ENCODE measurements at places on chromosomes 1 and 21.

- peak; percentile 75 for DNase-seq
Measured at GRCh38 chr1:9129266-9130041, 552 bp upstream of the GPR157 start.

DNA sequence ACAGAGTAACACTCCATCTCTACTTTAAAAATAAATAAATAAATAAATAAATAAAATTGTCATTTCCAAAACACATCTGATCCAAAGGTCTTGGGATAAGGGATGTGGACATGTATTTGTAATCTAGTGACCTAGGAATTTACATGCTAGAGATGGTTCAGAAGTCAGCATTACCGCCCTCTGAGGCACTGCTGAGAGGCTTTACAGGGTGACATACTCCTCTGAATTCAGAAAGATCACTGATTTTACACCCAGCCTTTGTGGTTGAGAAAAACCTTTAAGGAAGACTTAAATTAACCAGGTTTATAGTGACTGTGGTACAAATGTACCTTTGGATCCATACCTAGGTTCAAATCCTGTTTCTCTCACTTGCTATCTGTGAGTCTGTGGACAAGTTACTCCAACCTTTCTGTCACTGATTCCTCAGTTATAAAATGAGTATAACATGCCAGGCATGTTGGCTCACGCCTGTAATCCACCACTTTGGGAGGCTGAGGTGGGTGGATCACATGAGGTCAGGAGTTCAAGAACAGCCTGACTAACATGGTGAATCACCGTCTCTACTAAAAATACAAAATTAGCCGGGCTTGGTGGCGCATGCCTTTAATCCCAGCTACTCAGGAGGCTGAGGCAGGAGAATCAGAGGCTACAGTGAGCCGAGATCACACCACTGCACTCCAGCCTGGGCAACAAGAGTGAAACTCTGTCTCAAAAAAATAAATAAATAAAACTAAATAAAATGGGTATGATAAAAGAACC is 20.1 kb downstream of the OSBPL9 start:
- no peak for DNase-seq

- DNase-seq: no peak
Measured at GRCh38 chr1:62401034-62401760, 35.7 kb upstream of the USP1 start.

GRCh38 chr1:115458426-115459114 is 120.5 kb upstream of the NGF start:
- no peak for DNase-seq

DNA sequence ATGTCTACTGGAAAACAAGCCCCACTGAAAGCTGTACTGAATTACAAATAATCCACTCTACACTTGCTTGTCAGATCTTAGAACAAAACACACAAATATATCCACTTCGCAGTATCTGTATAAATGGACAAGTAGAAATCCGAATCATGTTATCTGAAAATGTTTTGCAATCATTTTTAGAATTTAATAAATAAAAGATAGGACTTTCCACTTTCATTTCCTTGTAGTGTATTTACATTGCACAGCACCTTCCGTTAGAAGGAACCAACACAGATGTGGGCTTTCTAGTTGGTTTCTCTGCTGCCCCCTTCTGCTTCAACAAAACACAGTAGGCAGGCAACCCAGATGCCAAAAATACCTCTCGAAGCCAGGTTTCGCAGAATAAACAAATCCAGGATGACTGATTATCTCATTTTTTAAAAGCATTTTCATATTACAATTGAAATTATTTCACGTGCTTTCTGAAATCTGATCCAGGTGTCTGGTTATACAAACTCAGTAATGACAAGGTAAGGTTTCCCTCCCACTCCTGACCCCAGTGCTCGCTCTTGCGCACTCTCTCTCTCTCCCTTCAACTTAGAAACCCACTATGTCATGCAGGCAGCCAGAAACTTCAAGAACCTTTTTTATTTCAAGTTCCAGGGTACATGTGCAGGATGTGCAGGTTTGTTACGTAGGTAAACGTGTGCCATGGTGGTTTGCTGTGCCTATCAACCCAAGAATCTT is 389.9 kb downstream of the SMYD3 start:
- DNase-seq: no peak

DNA sequence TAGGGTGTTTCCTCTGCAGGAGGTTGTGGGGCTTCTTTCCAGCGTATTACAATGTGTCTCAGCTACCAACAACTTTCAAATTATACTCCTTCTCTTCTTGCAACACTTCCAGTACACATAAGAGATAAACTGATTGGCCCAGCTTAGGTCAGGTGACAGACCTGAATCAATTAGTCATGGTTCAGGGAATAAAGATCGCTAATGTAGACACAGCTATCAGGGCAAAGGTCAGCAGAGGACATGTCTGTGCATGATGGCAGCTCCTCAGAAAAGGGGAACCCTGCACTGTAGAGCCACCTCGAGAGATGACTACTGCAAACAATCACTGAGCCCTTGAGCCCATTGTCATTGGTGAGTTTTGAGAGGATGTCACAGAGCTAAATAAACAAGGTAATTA is 36.8 kb upstream of the PKN2 start:
- no peak for DNase-seq

- no peak for DNase-seq
Measured at GRCh38 chr1:218165701-218166114, 119.4 kb upstream of the RRP15 start.

DNA sequence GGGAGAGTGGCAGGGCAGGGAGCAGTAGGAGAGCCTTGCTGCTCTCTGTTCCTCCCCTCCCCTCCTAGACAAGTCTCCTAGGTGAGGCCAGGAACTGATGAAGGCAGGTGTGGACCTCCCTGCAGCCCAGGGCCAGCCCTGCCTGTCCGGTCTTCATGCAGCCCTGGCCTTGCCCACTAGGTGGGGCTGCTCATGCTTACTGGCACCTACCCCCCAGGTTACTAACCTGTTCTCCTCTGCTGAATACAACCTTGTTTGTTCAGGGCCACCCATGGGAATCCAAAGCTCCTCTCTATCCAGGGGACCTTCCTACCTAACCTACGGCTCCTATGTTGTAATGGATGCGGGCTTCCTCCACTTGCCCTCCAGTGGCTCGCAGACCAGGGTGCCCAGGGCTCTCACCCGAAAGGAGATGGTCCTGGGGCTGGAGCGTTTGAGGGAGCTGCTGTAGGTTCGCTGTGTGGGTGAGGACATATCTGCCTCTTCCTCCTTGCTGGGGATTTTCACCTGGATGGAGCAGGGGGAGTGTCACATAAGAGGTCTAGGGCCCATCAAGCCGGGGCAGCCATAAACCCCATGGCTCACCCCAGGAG is 7.9 kb upstream of the TNNT2 start:
- peak; percentile 45 for DNase-seq

DNA sequence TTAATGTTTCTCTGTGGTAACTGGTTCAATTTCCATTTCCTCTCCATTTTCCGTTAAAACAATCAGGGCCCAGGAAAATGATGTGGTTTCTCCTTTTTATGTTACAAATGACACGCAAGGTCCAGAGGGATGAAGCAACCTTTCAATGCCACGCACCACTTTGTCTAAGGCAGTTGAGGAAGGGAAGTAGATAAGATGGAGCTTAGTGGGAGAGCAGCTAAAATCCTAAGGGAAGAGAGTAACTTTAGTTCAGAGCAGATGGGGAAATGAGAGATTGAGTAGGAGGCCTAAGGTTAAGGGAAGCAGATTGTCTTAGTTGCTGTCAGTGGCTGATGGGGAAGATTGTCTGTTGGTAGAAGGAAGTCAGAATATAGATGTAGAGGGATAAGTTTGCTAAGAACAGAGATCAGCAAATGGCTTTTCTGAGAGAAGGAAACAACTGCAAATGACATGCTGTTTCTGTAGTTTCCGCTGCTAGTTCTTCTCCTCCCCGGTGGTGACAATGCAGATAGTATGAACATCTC is 660 bp downstream of the CD1C start:
- no peak for DNase-seq

DNA sequence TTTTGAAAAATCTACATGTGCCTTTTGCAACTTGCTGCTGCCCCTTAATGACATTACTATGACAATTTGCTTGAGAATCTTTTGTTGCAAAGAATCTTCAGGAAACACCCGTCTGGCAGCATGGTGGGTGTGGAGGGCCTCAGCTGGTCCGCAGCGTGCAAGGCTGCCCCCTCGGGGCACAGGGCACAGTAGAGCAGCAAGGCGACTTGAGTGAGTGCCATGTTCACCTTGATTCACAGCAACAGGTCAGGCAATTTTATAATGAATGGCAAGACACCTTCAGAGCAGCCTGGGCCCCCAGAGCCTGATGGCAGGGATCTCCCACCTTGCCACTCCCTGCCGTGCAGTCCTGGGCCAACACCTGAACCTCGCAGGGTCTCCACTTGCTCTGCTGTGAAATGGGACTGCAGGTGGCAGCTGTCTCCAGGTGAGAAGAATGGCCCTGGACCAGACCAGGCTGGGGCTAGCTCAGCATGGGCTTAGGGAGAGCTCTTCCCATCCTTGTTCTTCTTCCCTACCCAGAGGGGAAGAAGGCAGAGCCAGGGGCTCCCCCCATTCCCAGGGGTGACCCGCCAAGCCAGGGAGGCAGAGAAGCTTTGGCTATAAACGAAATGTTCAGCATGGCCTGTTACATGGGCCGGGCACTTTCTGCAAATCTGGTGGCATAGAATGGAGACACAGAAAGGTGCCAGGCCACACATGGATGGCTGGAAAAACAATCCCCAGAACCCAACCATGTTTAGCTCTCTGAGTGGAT is 34.5 kb upstream of the ACTRT2 start:
- DNase-seq: no peak

- no peak for DNase-seq
Measured at GRCh38 chr21:43817157-43818086, 28.0 kb downstream of the RRP1 start.

DNA sequence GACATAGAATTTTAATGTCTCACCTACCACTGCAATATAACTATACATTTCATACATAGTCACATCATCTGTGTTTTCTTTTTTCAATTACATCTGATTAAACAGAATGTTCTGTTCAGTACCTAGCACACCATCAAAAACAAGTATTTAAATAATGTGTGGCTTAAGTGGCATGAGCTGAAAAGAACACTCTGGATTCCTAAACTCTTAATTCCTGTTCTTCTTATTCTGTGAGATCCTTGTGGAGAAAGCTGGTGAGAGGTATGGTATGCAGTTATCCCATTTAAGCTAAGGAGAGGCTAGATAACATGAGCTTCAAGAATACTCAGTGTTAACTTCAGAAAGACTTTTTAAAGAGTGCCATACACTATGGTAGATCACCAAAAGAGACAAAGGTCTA is 5.5 kb downstream of the TP53BP2 start:
- DNase-seq: no peak

DNA sequence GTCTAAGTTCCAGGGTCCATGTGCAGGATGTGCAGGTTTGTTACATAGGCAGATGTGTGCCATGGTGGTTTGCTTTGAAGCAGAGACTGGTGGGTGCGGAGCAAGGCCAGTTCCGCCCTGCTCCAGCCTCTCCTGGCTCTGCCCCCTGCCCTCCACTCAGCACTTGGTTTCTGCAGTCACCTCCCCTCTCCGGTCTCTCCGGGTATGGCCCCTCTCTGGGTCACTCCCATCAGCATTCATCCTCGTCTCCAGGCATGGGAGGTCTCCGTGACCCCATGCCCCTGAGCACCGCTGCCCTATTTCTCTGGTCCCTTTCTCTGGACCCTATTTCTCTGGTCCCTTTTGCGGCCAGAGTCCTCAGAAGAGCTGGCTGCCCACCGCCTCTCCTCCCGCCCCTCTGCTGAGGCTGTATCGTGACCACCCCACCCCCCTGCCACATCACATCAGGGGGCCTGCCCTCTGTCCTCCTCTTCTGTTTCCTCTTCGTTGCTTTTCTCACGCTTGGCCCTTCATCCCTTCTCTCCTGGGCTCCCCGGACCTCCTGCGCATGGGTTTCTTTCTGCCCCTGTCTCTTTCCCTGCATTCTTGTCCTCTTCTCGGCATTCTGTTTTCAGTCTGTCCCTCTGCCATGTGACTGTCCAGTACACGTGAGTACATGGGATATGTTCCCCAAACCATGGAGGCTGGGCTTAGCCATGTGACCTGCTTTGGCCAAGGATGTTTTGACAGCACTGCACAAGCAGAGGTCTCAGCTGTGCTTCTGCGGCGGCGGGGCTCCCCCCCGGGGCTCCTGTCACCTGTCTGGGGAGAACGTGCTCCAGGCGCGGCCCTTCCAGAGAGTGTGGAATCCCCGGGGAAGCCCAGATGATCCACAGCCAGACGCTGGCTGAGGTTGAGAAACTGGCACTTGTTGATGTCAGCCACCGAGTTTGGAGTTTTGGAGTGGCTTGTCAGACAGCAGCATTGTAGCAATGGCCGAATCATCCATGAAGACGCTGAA is 54.4 kb upstream of the C1orf174 start:
- no peak for DNase-seq

DNA sequence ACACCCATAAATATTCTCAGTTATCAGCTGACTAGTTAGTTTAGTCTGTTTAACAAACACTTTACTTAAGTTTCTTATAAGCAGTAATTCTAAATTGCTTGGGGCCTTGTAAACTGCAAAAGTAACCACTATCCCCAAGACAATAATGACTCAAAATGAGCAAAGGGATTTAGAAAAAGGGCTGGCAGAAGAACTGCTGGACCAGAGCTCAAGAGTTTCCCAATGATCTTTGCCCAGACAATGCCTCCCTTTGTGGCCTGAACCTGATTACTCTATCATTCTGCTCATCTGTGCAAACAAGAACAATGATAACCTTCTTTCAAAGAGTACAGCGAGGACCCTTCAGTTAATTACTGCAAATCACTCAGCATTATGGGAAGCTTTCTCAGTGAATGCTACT is 123.5 kb downstream of the TIAM1 start:
- no peak for DNase-seq

DNA sequence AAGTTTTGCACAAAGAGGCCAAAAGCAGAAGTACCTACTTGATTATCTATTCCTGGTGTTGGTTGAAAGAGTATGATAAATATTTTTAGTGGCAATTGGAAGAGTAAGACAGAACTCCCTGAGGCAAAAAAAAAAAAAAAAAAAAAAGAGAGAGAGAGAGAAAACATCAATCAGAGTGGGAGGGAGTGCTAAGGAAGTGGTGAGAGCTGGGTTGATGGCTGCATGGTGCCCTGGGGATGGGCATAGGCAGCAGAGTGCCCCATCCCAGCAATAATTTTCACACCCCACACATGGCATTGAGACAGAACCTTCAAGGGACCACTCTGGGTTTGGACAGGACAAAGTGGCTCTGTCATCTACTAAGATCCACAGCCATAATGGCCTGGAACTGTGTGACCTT is 59.4 kb upstream of the FAM20B start:
- DNase-seq: no peak

DNA sequence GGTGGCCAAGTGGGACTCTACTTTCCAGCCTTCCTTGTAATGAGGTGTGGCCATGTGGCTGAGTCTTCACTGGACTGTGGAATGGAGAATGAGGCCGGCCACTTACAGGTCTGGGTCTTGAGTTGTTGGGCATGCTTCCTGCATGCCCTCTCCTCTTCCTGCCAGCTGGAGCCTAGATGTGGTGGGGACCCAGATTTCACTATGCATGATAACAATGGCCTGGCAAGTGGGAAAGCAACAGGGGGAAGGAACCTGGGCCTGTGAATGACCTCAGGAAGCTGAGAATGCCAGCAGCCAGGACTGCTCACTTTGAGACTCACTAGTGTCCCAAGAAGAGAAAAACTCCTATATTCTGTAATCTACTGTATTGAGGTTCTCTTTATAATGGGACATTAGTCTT is 8.5 kb upstream of the SLC26A9 start:
- DNase-seq: no peak
